ENCODE measurements at places on chromosomes 4 and X.

- no peaks in the 10 kb centered on the region for H3K4me1 ChIP-seq
- no peaks in the 10 kb centered on the region for H3K27me3 ChIP-seq
- no peaks in the 10 kb centered on the region for H3K36me3 ChIP-seq
- no peak overlapping the region for H3K27ac ChIP-seq
Measured at GRCh38 chrX:40807384-40807783, 72.0 kb upstream of the MED14 start.

- DNase-seq: no peak
- H3K27me3 ChIP-seq: no peaks in the 10 kb centered on the region
- H3K36me3 ChIP-seq: no peaks in the 10 kb centered on the region
- H3K27ac ChIP-seq: no peak overlapping the region
- H3K4me3 ChIP-seq: no peak overlapping the region
Measured at GRCh38 chrX:6187256-6187655, 41.4 kb downstream of the NLGN4X start.

- no peaks in the 10 kb centered on the region for H3K36me3 ChIP-seq
- H3K4me1 ChIP-seq: no peaks in the 10 kb centered on the region
- no peak for DNase-seq
- no peak overlapping the region for H3K4me3 ChIP-seq
- no peak overlapping the region for H3K27ac ChIP-seq
Measured at GRCh38 chrX:134737061-134737460, 78.8 kb upstream of the PLAC1 start.

DNA sequence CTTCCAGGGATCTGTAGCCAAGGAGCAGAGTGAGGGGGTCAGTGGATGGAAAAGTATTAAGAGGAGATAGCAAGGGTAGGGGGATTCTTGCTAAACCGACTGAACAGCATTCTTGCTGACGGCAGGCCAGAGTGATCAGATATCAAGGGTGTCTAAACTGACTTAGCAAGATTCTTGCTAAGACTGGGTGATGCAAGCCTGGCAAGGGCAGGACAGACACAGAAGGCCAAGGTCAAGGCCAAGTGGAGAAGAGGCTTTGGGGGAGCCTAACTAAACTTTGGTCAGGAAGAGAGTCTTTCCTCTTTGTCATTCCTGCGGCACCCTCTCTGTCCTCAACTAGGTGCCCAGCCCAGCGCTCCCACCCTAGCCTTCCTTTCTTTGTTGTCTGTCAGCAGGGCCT, 799 bp downstream of the XPNPEP2 start:
- H3K27me3 ChIP-seq: no peaks in the 10 kb centered on the region
- H3K4me1 ChIP-seq: peaks cover 18% of the 10 kb centered on the region
- no peaks in the 10 kb centered on the region for H3K36me3 ChIP-seq
- H3K4me3 ChIP-seq: no peak overlapping the region

- peaks cover 57% of the 10 kb centered on the region for H3K36me3 ChIP-seq
- no peaks in the 10 kb centered on the region for H3K4me1 ChIP-seq
- DNase-seq: no peak
Measured at GRCh38 chrX:40050532-40050931, 47.2 kb downstream of the BCOR start.

GRCh38 chrX:54494166-54494988, 1.7 kb downstream of the FGD1 start:
- H3K4me3 ChIP-seq: no peak overlapping the region
- H3K27me3 ChIP-seq: no peaks in the 10 kb centered on the region
- peaks cover 3% of the 10 kb centered on the region for H3K4me1 ChIP-seq
- no peak overlapping the region for H3K27ac ChIP-seq
- H3K36me3 ChIP-seq: no peaks in the 10 kb centered on the region

DNA sequence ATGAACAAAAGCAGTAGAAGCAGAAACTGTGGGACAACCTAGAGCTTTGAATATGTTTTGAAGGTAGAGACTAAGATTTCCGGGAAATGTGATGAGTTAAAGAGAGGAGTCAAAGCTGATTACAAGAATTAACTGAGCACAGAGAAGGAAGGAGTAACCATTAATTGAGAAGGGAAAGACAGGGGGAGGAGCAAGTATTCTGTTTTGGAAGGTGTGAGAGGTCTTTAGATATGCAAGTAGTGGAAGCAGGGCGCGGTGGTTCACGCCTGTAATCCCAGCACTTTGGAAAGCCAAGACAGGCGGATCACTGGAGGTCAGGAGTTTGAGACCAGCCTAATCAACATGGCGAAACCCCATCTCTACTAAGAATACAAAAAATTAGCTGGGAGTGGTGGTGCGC, 171.5 kb downstream of the FSTL5 start:
- H3K27me3 ChIP-seq: no peaks in the 10 kb centered on the region
- no peak for DNase-seq
- no peak overlapping the region for H3K4me3 ChIP-seq
- no peaks in the 10 kb centered on the region for H3K36me3 ChIP-seq

GRCh38 chrX:72477781-72478181, 94.9 kb downstream of the HDAC8 start:
- H3K36me3 ChIP-seq: no peaks in the 10 kb centered on the region
- H3K27me3 ChIP-seq: no peaks in the 10 kb centered on the region
- no peak overlapping the region for H3K4me3 ChIP-seq
- H3K27ac ChIP-seq: no peak overlapping the region
- no peaks in the 10 kb centered on the region for H3K4me1 ChIP-seq
- DNase-seq: no peak

GRCh38 chr4:139959396-139959795, 194.6 kb downstream of the MAML3 start:
- H3K27me3 ChIP-seq: no peaks in the 10 kb centered on the region
- no peak overlapping the region for H3K4me3 ChIP-seq
- H3K36me3 ChIP-seq: no peaks in the 10 kb centered on the region

DNA sequence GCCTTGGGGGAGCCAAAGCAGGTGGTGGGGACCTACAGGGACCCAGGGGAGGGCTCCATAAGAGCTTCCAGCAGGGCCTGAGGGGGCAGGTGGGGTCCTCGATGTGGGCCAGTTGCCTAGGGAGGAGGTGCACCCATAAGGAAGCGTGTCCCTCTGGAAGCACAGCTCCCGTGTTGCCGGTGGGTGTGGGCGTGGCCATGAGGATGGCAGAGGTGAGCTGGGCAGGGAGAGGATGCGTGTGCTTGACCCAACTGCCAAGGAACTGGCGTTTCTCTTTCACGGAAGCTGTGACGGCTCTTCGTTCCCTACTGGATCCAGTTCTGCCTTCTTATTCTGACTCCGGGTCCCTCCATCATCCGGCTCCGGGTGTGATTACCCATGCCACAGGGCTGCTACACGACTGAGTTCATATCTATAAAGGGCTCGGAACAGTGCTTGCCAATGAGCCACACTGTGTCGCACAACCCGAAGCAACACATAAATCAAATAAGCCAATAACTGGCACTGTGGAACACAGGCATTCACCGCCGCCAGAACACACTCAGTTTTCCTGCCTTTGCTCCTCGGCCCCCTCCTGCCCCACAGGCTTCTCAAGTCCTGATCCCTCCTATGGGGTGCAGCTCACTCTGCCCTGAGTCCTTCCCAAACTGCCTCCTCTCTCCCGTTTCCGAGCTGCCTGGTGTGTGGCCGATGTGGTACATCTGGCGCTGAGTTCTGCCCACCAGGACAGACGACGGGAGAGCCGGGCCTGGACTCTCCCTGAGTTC, 35.5 kb downstream of the RNF212 start:
- H3K36me3 ChIP-seq: no peaks in the 10 kb centered on the region
- no peak for DNase-seq
- H3K27ac ChIP-seq: no peak overlapping the region

- H3K27me3 ChIP-seq: no peaks in the 10 kb centered on the region
- no peak overlapping the region for H3K4me3 ChIP-seq
- no peaks in the 10 kb centered on the region for H3K4me1 ChIP-seq
- no peak overlapping the region for H3K27ac ChIP-seq
- no peak for DNase-seq
Measured at GRCh38 chr4:100555611-100556337, 38.0 kb upstream of the EMCN start.

- H3K36me3 ChIP-seq: peaks cover 71% of the 10 kb centered on the region
- no peak overlapping the region for H3K27ac ChIP-seq
- no peaks in the 10 kb centered on the region for H3K27me3 ChIP-seq
- DNase-seq: no peak
- H3K4me1 ChIP-seq: no peaks in the 10 kb centered on the region
Measured at GRCh38 chr4:7059662-7060061, 8.2 kb downstream of the GRPEL1 start.

DNA sequence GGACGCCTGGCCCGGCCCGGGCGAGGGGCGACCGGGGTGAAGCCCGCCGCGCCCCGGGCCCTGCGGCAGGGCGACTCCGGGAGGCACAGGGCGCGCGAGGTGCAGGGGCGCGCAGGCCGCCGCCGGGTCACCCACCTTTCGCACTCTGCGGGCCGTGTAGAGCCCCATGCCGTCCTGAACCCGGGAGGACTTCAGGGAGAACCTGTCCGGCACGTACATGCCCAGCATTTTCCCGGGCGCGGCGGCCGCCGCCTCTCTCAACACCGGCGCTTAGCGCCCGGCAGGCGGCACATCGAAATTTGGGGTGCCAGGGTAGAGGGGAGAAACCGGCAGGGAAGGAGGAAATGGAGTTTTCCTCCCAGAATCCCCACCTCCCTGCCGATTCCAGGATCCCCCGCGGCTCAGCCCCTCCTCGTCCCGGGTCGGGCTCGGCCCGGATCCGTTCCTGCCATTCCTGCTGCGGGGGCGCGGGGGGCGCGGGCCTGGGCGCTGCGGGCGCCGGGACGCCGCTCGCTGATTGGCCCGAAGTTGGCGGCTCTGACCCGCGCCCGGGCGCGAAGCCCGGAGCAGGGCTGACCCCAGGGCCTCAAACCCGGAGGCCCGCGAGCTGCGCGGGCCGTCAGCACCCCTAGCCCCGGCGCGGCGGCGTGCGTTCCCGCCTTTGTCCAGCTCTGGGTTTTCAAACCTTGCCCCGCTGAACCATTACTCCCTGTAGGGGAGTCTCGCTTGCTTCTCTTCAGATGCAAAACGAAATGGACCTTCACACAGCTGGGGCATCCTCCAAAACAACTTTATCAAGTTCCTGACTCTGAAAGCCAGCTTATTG, at the start of gene PRDM5:
Gene PRDM5, minus strand, starts transcription at position 346 of the 826 bp plus-strand sequence. Its CDS starts 118 bp downstream, at position 228.
- no peak within 1 kb of the TSS for H3K27ac ChIP-seq
- H3K27me3 ChIP-seq: peaks cover 3% of the 10 kb centered on the region
- peak within 1 kb of the TSS; percentile 66 for H3K4me3 ChIP-seq
- no peaks in the 10 kb centered on the region for H3K36me3 ChIP-seq
- peaks cover 14% of the 10 kb centered on the region for H3K4me1 ChIP-seq

GRCh38 chr4:41363384-41363981, 106.8 kb downstream of the UCHL1 start:
- no peak overlapping the region for H3K27ac ChIP-seq
- H3K27me3 ChIP-seq: no peaks in the 10 kb centered on the region

DNA sequence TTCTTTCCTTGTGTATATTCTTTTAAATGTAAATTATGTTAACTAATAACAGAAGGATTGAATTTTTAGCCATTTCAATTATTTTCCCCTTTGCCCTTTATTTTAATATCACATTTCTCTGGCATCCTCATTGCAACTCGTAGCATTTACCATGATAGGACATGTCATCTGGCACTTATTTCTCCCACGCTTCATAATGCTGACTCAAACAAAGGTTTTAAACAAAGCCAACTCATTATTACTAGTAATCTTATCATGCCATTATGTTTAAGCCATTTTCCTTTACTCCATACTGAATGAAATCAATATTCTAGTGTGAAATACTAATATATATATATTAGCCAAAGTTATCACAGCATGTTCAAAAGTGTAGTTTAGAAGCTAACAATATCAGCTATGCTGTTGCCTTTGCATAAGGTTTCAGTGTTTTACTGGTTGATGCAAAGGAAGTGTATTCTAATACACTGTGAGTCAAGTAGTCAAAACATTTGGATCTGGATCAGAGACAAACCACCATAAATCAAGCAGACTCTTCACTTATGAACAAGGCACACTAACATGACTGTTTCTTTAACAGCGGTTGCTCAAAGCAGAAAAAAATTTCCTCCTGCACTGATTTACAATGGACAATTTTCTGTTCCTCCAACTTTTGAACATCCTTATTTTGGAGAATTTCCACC, 281.6 kb downstream of the SLC7A11 start:
- no peak overlapping the region for H3K27ac ChIP-seq
- H3K4me3 ChIP-seq: no peak overlapping the region
- H3K36me3 ChIP-seq: no peaks in the 10 kb centered on the region
- DNase-seq: no peak
- H3K4me1 ChIP-seq: no peaks in the 10 kb centered on the region

GRCh38 chrX:70025464-70025863, 24.3 kb downstream of the AWAT2 start:
- H3K27me3 ChIP-seq: no peaks in the 10 kb centered on the region
- no peak for DNase-seq
- H3K4me1 ChIP-seq: peaks cover 7% of the 10 kb centered on the region
- no peak overlapping the region for H3K27ac ChIP-seq
- H3K36me3 ChIP-seq: no peaks in the 10 kb centered on the region

DNA sequence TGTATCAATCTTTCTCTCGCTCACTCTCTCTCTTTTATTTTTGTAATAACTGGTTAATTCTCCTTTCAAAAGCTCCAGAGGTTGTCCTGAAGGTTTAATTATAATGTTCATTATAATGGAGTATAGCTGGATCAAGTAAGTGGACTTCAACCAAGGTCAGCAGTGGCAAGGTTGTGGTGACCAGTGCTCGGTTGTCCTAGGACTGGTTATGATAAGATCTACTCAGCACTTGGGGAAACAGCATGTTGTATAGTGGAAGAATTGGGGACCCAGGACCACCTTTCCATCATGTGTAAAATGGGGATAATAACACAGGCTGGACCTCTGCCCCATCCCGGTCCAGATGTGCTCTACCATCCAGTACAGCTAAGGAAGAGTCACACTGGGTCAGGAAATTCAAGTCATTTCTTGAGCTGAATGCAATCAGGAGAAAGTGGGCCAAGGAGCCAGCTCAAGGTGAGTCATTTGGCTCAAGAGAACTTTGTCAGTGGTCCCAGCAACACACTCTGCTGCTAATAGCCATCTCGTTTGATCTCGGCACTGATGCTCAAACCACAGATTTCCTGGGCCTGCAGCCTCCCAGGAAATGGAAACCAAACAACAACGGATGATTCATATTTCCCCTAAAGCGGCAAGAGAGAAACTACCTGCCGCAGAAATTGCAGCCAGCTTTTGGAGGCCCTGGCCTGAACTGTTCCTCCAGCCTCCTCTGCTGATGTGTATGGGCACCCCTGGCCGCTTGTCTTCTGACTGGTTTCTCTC, 123.6 kb upstream of the RBPJ start:
- H3K36me3 ChIP-seq: no peaks in the 10 kb centered on the region
- H3K4me1 ChIP-seq: peaks cover 20% of the 10 kb centered on the region
- peak overlapping the region; percentile 16 for H3K4me3 ChIP-seq
- peak; percentile 63 for DNase-seq
- no peaks in the 10 kb centered on the region for H3K27me3 ChIP-seq
- peak overlapping the region; percentile 68 for H3K27ac ChIP-seq

- H3K36me3 ChIP-seq: no peaks in the 10 kb centered on the region
- no peaks in the 10 kb centered on the region for H3K27me3 ChIP-seq
- H3K4me1 ChIP-seq: no peaks in the 10 kb centered on the region
- no peak for DNase-seq
Measured at GRCh38 chr4:20095805-20096541, 155.7 kb upstream of the SLIT2 start.

GRCh38 chrX:39974270-39974669, 123.5 kb downstream of the BCOR start:
- no peak overlapping the region for H3K4me3 ChIP-seq
- H3K27ac ChIP-seq: no peak overlapping the region

Data from effector memory CD4-positive, alpha-beta T cell (primary cell).